ENCODE measurements at places on chromosomes 12 and 14.

GRCh38 chr12:65325183-65325582 is 46.7 kb downstream of the MSRB3 start:
- DNase-seq: no peak

GRCh38 chr12:57990241-57990883 is 49.0 kb downstream of the ATP23 start:
- no peak for DNase-seq

GRCh38 chr14:68794130-68794850 is 1.4 kb upstream of the ZFP36L1 start:
- DNase-seq: peak; percentile 97

GRCh38 chr12:70508178-70508577 is 129.1 kb downstream of the PTPRB start:
- no peak for DNase-seq

DNA sequence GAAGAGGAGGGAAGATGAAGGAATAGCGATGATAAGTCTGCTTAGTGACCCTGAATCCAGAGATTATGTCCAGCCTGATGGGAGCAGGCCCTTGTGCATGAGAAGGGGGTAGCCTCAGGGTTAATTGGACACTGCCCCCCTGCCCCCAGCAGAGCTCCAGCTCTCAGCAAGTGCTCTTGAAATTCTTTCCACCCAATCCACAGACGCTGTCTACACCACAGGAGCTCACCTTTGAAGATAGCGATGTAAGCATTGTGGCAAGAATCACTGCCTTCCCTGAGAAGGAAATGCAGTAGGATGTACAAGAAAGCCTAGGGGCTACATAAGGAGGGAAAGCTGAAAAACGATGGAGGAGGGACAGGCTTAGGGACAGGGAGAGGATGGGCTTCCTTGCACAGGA is 39.4 kb downstream of the CRACR2A start:
- no peak for DNase-seq

DNA sequence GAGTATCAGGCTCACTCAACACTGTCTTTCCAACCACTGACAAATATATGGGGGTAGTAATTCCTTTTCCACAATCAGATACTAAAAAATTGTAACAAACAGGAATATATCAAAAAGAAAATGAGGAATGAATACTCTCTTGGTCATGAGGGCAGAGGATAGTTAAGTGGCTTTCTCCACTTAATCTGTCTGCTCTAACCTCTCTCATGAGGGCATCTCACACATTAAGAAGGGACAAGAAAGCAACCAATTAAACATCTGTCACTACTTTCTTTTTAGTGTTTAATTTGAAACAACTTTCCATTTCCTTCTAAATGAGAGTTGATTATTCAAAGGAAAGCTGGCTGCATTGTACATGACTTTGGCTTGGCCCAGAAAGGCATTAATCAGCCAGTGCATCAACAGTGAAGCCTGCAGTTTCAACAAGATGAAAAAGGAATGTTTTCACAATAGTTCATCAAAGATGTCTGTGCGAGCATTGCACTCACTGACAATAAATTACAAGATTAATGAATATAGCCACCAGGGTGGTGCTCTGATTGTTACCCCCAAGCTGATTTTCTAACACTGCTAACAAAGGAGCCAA is 142.0 kb downstream of the SEC23A start:
- DNase-seq: no peak

DNA sequence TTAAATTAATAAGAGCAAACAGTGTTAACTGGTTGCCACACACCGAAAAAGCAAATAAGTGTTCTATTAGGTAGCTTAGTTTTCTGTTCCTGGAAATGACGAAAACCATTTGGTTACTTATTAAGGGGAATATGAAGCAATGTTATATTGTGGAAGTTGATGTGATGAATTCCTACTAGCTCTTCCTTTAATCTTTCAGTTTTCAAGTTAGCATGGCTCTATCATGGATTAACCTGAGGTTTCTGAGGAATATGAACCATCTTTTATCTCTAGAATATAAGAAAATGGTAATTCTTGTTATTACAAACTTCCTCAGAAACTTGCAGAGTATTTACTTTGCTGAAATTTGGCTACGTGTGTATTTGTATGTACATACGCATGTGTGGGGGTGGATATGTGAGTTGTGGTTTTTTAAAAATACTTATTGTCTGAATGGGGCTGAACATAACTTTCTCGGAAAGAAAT is 245.7 kb downstream of the KCNC2 start:
- no peak for DNase-seq

DNA sequence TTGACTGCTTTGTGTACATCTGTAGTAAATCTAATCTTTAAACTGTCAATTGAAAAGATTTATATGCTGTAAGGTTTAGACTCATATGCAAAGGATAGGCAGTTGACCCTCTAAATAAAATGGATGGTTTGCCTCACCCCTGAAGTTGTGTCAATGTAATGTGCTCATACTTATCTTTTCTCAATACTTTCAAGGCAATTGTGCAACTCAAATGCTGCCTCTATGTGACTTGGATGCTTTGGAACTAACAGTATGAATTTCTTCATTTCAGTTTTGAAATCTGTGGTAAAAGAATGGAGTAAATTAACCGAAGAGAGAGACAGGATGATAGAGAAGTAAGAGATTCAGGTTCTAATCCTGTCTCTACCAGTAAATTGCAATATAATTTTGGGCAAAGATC is 9.7 kb downstream of the PDE6H start:
- no peak for DNase-seq

DNA sequence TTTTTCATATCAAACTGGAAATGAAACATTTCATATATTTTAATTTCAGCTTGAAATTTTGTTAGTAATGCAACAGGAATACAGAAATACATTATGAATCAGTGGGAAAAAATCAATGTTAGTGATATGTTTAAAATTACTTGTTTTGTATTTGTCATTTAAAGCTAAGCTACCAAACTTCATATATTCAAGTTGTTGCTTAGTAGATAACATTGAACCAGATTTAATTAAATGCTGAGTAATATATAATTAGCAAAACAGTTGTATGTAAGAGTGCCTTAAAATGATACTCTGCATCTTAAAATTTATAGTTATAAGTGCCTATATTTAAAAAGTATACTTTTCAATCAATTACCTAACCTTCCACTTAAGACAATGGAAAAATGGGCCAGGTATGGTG is 5.0 kb downstream of the CHURC1 start:
- no peak for DNase-seq

DNA sequence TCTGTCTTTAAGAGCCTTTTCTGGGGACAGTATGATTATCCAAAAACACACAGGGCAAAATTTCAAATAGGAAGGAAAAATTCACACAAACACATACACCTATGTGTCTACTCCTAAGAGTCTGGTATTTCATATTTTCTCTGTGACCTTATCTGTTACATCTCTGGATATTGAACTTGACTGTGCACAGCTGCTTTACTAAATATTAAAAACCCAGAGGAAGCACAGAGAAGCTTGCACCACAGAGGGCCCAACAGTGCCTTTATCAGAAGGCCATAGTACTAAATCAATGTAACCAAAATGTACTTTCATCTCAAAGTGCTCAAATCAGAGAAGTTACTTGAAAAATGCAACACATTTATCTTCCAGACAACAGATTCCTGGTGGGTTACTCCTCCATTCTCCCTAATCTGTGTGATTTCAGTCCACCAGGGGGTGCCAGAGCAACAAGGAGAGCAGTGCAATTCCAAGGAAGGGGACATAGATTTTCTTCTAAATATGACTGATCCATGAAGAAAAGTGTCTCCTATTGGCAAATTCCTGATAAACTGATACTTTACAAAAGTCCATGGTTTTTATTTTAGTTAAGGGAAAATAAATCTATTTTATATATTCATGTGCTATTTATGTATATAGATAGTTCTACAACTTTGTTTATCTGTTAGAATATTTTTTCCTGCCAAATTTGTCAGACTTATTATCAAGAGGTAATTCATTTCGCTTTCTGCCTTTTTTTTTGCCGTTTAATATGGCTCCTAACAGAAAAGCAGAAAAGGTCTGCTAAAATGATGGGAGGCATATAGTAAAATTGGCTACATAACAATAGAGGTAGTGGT is 617.6 kb downstream of the LRFN5 start:
- no peak for DNase-seq

- no peak for DNase-seq
These were observed 6.8 kb upstream of the RNU7-1 start for GRCh38 chr12:6936636-6937480.

DNA sequence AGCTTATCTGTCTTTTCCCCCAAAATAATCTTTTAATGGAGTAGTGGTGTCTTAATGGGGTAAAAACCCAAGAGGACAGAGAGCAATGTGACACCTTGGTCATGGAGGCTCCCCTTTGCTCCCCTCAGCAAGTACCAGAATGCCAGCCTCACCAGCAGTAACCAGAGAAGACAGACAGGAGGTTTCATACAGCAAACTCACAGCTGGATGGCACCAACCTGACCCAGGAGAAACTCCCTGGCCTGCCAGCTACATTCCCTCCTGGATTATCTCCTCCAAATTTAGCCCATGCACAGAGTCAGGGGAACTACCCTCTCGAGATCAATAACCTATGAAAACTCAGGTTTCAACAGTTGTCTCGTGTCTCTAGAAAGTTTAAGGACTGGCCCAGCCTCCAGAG is 15.9 kb downstream of the BHLHE41 start:
- no peak for DNase-seq

GRCh38 chr12:116313194-116313927 is 35.9 kb upstream of the MED13L start:
- DNase-seq: no peak

DNA sequence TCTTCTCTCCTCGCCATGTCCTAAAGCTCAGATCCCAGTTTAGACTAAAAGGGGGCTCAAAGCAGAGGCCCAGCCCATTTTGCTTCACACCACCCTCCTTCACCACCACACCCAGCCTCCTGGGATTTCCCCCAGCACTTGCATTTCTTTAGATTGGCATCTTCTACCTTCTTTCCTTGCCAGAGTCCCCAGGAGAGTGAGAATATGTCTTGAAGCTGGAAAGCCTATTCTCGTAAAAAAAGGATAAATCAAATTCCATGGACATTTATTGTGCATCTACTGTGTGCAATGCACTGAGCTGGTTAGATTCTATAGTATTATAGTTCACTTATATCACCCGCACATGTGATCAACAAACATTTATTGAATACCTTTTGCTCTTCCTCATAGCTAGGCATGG is 10.2 kb downstream of the FBXW8 start:
- DNase-seq: no peak

DNA sequence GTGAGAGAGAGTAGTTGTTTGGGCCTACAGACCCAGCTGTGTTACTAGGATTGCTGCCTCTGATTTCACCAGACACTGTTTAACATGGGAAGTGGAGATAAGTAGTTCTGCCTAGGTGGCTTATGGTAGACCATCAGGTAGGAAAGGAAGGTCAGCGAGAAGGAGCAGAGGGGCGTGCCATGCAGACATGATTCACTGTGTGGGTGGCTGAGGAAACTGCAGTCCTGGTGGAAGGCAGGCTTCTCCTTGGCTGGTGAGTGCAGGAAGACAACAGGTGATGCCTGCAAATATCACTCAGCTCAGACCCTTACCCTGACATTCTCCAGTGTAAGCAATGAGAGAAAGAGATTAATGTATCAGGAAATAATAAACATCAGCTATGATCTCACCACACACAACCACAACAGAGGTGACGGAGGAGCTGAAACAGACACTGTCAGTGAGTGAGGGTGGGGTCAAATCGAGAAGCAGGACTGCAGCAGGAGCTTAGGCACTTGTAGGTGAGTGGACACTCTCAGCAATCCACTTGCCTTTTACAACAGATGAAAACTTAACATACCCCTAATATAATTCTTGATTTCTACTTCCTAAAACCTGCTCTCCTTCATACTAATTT is 2.1 kb upstream of the PRR4 start:
- DNase-seq: no peak

DNA sequence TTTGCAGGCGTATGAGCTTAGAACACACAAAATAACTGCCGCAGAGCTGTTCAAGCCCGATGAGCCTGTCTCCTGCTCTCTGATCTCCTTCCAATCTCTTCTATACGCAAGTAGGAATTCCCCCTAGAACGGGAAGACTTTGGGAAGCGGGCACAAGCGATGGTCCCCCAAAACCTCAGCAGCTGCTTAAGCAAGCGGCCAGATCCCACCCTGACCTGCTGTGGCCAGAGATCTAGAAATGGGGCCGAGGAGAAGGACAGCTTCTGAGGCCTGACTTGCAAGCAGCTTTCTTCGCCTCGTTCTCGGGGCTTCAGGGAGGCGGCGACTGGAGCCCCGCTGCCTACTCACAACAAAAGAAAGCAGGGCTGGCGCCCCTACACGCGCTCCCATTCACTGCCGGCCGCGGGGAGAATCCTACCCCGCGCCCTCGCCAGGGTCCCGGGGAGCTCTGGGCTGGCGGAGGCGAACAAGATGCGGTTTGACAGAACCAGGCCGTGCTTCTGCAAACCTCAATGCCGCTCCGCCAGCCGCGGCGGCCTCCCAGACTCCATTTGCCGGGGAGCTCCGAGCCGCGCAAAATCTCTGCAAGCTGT is 922 bp downstream of the TBX5 start:
- no peak for DNase-seq

- no peak for DNase-seq
These were observed 72.7 kb downstream of the TPH2 start for GRCh38 chr12:72011374-72011773.

DNA sequence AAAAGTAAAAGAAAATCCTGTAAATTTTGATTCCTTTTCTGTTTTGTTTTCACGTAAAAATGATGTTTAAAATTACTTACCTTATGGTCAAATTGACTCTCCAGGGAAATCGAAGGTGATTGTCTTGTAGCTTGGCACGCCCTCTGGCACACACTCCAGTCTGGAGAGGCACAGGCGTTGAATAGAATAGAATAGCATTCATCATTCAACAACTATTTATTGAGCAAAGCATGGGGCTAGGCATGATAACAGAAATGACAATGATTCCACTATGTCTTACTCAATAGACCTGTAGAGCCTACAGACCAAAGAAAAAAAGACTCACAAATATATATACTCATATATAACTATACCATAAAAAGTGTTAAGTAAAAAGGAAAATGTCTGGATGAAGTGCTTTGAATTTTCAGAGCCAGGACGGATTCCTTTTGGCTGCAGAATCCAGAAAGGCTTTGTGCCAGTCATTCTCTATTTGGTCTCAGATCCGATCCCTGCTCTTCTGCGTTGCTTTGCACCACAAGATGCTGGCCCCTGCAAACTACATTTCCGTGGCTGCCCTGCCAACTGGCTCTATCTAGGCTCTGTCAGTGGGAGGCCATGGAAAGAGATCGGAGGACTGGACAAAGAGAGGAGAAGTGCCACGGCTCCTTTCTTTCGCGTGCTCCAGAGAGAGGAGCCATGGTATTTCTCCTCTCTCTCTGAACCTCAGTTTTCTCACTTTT is 231.8 kb downstream of the CRADD start:
- DNase-seq: no peak

GRCh38 chr12:127038761-127039160 is 1228.2 kb upstream of the TMEM132C start:
- no peak for DNase-seq

- no peak for DNase-seq
These were observed 248.1 kb downstream of the DPY19L2 start for GRCh38 chr12:63420206-63420644.
